ENCODE measurements at places on chromosomes 5 and 9. TPM values are rescaled to one million over a fixed set of nuclear protein-coding genes. Genes with fewer than 3 reads are reported as not detected.

DNA sequence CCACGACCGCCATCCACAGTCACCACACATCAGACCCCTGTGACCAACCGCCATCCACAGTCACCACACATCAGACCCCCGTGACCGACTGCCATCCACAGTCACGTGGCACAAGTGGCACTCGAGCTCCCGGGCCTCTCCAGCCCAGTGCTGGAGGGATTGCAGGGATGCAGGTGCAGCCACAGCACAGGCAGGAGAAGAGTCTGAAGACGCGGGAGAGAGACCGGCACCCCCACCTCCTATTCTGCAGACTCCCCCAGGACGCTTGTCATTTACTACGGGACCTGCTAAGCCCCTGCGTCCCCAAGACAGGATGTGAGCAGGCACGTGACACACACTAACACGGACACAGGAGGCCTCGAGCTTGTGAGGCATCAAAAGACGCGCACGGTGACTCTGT is 21.1 kb downstream of the TERT start:
- H3K4me1 ChIP-seq, result no peaks in the 10 kb centered on the region
- H3K4me3 ChIP-seq, result no peak overlapping the region
- no peak overlapping the region for H3K27ac ChIP-seq
- H3K27me3 ChIP-seq, result no peaks in the 10 kb centered on the region
- no peaks in the 10 kb centered on the region for H3K36me3 ChIP-seq

DNA sequence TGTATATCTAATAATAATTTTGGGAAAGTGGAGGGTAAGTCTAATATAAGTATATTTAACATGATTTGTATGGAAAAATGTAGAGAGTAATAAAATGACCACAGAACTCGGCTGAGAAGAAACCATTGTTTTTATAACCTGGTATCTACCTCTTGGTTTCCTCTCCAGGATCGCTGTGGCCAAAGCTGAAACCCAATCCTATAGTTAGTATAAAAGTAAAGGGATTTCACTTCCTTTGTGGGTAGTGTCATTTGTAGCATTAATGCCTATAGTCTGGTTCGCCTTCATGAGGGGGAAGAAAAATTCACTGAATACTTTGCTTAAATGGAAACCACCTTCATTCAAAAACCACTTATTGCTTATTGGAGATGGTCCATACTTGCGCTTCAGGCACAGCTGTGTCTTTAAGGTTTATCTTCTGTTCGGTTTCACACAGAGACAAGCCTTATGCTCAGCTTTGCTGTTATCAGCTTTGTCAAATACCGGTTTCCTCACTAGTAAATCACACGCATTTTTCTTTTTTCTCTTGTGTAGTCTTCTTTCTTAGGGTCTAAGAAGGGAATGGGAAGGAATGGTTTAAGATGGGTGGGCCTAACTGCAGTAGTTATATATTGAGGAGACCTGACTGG is 12.1 kb downstream of the PIK3R1 start:
- no peak overlapping the region for H3K4me3 ChIP-seq
- peak overlapping the region; percentile 3 for H3K27ac ChIP-seq
- peaks cover 19% of the 10 kb centered on the region for H3K4me1 ChIP-seq

DNA sequence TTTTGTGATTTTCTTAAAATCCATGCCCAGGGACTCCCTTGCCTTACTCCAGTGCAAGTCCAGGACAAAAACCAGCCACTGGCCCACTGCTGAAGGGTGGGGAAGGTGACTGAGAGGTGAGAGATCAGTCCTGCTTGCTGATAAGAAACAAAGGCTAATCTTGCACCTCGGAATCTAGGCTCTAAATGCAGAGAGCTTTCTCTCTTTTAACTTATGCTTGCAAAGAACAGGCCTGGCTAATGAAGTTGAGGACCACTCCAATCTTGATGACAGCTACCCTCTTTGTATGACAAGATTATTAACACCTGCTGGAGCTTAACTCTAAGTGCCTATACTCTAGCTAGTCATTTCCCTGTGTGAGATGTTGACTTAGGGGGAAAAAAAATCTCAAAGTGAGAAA is 8.8 kb downstream of the TLE1 start:
- H3K36me3 ChIP-seq, result peaks cover 26% of the 10 kb centered on the region
- H3K27me3 ChIP-seq, result no peaks in the 10 kb centered on the region
- no peak overlapping the region for H3K27ac ChIP-seq
- H3K4me3 ChIP-seq, result no peak overlapping the region
- no peak for DNase-seq
- no peaks in the 10 kb centered on the region for H3K4me1 ChIP-seq

DNA sequence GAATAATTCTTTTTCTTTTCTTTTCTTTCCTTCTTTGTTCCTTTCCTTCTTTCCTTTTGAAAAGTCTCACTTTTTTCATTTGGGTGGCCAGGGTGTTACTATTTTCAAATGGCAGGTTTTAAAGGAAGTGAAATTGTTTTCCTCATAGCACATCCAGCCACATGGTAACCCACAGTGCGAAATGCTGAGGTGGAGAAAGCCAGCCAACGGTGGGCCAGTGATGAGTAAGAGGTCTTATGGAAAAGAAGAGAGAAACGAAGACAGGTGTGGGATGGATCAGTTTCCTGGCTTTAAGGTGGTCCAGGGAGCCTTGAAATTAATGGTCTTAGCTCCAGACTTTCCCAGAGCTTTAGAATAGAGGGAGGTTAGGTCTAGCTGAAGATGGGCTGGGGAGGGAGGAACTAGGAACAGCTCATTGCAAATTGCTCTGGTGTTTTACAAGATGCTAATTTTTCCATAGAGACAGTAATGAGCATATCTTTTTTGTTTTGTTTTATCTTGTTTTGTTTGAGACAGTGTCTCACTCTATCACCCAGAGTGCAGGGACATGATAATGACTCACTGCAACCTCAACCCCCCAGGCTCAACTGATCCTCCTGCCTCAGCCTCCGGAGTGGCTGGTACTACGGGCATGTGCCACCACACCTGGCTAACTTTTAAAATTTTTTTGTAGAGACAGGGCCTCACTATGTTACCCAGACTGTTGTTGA is 17.8 kb downstream of the ITK start:
- no peaks in the 10 kb centered on the region for H3K36me3 ChIP-seq
- no peaks in the 10 kb centered on the region for H3K27me3 ChIP-seq

GRCh38 chr5:38728029-38728428 is 117.8 kb upstream of the OSMR start:
- peak; percentile 63 for DNase-seq
- no peaks in the 10 kb centered on the region for H3K27me3 ChIP-seq
- H3K27ac ChIP-seq, result no peak overlapping the region
- peaks cover 10% of the 10 kb centered on the region for H3K4me1 ChIP-seq

- peaks cover 3% of the 10 kb centered on the region for H3K4me1 ChIP-seq
- no peak overlapping the region for H3K27ac ChIP-seq
These were observed 1.8 kb downstream of the TCERG1 start for GRCh38 chr5:146448783-146449519.

- no peak overlapping the region for H3K4me3 ChIP-seq
- no peaks in the 10 kb centered on the region for H3K27me3 ChIP-seq
- peaks cover 13% of the 10 kb centered on the region for H3K4me1 ChIP-seq
- no peaks in the 10 kb centered on the region for H3K36me3 ChIP-seq
- H3K27ac ChIP-seq, result no peak overlapping the region
- DNase-seq, result no peak
These were observed 188.5 kb downstream of the EPB41L4A start for GRCh38 chr5:112230606-112231005.

- H3K27me3 ChIP-seq, result peaks cover 88% of the 10 kb centered on the region
- H3K4me1 ChIP-seq, result no peaks in the 10 kb centered on the region
- peak overlapping the region; percentile 90 for H3K4me3 ChIP-seq
- no peaks in the 10 kb centered on the region for H3K36me3 ChIP-seq
These were observed 545 bp downstream of the CDKN2B-AS1 start for GRCh38 chr9:21995006-21995665.

- no peaks in the 10 kb centered on the region for H3K4me1 ChIP-seq
- DNase-seq, result no peak
- no peaks in the 10 kb centered on the region for H3K27me3 ChIP-seq
- H3K27ac ChIP-seq, result peak overlapping the region; percentile 9
These were observed 28.3 kb downstream of the EBF1 start for GRCh38 chr5:159071382-159071781.

DNA sequence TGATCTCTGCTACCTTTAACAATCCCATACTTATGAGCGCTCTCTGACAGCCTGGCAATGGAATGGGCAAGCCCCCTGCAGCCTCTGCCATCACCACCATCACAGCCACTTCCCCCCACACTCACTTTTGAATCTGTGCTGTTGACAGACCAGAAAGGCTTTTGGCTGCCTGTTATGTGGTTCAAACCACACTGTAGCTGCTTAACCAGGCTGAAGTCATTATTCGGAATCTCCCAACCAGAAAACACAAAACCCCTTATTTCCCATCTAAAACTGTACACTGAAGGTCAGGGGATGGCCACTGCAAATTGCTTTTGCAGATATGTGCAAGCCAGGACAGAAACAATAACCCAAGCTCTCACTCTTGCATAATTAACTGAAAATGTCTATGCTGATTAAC is 35.8 kb downstream of the PTCH1 start:
- H3K4me3 ChIP-seq, result no peak overlapping the region
- no peak for DNase-seq
- peaks cover 15% of the 10 kb centered on the region for H3K4me1 ChIP-seq
- H3K27ac ChIP-seq, result no peak overlapping the region
- peaks cover 18% of the 10 kb centered on the region for H3K36me3 ChIP-seq
- H3K27me3 ChIP-seq, result no peaks in the 10 kb centered on the region

- H3K4me1 ChIP-seq, result no peaks in the 10 kb centered on the region
- no peaks in the 10 kb centered on the region for H3K36me3 ChIP-seq
- peak; percentile 85 for DNase-seq
- H3K27ac ChIP-seq, result no peak overlapping the region
- no peaks in the 10 kb centered on the region for H3K27me3 ChIP-seq
These were observed 5.4 kb upstream of the HBEGF start for GRCh38 chr5:140351609-140352334.

GRCh38 chr5:66494437-66494836 is 101.8 kb upstream of the MAST4 start:
- no peak overlapping the region for H3K27ac ChIP-seq
- H3K27me3 ChIP-seq, result no peaks in the 10 kb centered on the region
- DNase-seq, result no peak

DNA sequence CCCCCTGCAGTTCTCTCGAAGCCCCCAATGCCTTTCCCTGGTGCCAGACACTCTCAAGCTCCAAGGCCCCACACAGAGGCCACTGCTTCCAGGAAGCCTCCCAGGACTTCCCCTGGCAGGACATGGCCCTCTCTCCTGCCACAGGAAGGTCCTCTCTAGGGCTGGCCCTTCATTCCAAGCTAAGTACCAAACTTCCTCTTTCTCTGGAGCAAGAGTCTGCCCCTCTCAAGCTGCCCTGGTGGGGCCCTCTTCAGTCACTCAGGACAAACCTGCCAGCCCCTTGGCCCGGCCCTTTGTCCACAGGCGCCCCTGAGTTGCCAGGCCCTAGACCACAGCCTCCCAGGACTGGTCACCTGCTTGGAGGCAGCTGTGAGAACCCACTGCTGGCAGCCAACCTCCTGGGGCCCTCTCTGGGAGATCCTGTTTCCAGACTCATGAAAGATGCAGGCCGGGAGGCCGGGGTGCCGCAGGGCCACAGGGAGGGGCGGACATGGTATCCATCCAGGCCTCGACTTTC is 6.6 kb downstream of the NINJ1 start:
- no peaks in the 10 kb centered on the region for H3K27me3 ChIP-seq
- peak overlapping the region; percentile 84 for H3K27ac ChIP-seq
- H3K36me3 ChIP-seq, result no peaks in the 10 kb centered on the region
- H3K4me1 ChIP-seq, result peaks cover 39% of the 10 kb centered on the region
- peak; percentile 32 for DNase-seq

DNA sequence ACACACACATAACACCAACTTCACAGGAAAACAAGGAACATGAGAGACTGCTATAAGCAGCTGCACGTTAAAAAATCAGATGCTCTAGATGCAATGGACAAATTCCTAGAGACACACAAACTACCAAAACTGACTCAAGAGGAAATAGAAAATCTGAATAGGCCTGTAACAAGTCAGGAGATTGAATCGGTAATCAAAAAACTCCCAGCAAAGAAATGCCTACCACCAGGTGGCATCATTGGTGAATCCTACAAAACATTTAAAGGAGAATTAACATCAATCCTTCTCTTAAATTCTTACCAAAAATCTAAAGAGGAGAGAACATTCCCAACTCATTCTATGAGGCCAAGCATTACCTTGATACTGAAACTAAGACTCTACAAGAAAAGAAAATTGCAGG is 54.9 kb downstream of the NDST1 start:
- no peaks in the 10 kb centered on the region for H3K36me3 ChIP-seq
- peak; percentile 44 for DNase-seq
- H3K4me3 ChIP-seq, result no peak overlapping the region

DNA sequence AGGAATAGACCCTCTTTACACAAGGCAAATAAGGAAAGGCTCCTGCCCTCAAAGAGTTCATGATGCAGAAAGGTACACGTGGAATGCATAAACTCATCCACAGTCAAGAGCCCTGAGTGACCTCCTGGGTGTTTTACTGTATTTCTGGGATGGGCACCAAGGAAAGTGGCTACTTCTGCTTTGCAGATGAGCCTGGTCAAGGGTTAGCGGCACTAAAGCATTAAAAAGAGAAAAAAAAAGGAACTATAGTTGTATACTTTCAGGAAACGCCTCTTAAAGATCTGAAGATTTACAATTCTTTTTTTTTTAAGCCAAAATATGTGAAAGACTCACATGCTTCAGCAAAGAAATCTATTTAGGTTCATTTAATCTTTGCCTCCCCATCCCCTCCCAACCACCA is 366.2 kb upstream of the PDE4D start:
- H3K36me3 ChIP-seq, result no peaks in the 10 kb centered on the region
- no peaks in the 10 kb centered on the region for H3K27me3 ChIP-seq
- no peaks in the 10 kb centered on the region for H3K4me1 ChIP-seq
- DNase-seq, result no peak

DNA sequence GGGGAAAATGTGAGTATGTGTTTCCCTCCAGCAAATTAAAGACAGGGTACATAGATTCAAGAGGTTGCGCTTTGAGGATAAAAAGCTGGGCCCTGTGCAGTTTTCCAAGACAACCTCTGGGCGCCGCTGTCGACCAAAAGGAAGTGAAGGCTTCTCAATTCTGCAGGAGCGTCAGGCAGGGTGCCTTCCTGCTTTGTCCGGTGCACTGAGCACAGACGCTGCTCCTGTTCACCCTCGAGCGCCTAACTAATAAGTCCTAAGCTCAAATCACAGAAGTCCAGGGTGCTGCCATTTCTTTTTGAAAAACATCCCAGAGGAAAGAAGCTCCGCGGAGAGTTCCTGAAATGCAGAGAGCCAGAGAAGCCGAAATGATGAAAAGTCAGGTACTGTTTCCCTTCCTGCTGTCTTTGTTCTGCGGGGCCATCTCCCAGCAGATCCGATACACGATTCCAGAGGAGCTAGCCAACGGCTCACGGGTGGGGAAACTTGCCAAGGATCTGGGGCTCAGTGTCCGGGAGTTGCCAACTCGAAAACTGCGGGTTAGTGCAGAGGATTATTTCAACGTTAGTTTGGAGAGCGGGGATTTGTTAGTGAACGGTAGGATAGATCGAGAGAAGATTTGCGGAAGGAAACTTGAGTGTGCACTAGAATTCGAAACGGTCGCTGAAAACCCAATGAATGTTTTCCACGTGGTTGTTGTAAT is at the start of gene PCDHGB1:
Gene PCDHGB1, plus strand, starts transcription at position 183 of the 703 bp plus-strand sequence. Its CDS starts 162 bp downstream, at position 345.
- no peaks in the 10 kb centered on the region for H3K4me1 ChIP-seq
- no peaks in the 10 kb centered on the region for H3K27me3 ChIP-seq
- no peak within 1 kb of the TSS for H3K27ac ChIP-seq
- H3K4me3 ChIP-seq, result no peak within 1 kb of the TSS
- DNase-seq, result peak; percentile 20

GRCh38 chr5:137699336-137700281 is 36.3 kb downstream of the KLHL3 start:
- peak; percentile 21 for DNase-seq
- H3K36me3 ChIP-seq, result peaks cover 19% of the 10 kb centered on the region
- H3K27ac ChIP-seq, result no peak overlapping the region
- H3K4me1 ChIP-seq, result peaks cover 12% of the 10 kb centered on the region
- no peak overlapping the region for H3K4me3 ChIP-seq

MARVELD2 gene
- polyA plus RNA-seq, result 5.6 TPM

PHF24 gene
- polyA plus RNA-seq, result 0.10 TPM

RANBP17 gene
- 1.8 TPM for polyA plus RNA-seq

ADAMTS19 gene
- polyA plus RNA-seq, result 0.02 TPM

CER1 gene
- not detected for polyA plus RNA-seq

NUTM2F gene
- 0.04 TPM for polyA plus RNA-seq

SIT1 gene
- 0.87 TPM for polyA plus RNA-seq
